ENCODE measurements at places on chromosomes 3 and 15.

GRCh38 chr3:16721494-16721893, 116.3 kb upstream of the DAZL start:
- DNase-seq = no peak

DNA sequence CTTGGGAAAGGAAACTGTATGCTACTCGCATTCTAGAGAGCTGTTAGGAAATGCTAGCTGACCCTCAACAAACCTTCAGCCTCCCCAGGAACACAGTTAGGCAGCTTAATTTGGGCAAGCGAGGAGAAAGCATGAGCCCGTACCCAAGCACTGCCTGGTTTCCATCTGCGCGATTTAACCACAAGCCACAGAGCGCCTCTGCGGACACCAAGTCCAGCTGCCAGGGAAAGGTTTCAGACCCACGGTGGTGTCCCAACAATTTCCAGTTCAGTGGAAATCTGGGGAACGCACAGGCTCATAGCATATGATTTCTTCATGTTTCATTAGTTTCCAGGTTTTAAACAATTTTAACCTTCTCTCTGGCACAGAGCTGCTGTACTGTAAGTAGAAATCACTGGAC, 617.6 kb downstream of the FHIT start:
- DNase-seq = no peak

DNA sequence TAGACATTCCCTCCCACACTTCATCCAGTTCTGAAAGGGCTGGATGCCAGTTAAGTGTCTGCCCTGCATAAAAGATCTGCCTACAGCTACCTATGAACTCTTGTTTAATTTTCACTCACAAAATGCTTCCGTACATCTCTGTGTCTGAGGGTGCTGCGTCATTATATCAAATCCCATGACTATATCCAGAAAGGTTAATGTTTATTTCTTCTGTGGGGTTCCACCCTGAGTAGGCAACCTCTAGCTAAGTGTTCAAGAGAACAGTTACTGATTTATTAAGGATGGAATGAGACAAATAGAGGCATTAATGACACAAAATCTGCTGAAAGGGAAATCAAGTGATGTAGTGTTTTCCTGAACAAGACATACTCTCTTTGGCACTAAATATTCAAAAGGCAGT, 220.2 kb downstream of the MTHFS start:
- no peak for DNase-seq

GRCh38 chr3:160822936-160823335, 66.9 kb downstream of the PPM1L start:
- peak; percentile 43 for DNase-seq

- peak; percentile 88 for DNase-seq
These were observed 159.8 kb upstream of the CHRNA7 start for GRCh38 chr15:31870328-31871165.

DNA sequence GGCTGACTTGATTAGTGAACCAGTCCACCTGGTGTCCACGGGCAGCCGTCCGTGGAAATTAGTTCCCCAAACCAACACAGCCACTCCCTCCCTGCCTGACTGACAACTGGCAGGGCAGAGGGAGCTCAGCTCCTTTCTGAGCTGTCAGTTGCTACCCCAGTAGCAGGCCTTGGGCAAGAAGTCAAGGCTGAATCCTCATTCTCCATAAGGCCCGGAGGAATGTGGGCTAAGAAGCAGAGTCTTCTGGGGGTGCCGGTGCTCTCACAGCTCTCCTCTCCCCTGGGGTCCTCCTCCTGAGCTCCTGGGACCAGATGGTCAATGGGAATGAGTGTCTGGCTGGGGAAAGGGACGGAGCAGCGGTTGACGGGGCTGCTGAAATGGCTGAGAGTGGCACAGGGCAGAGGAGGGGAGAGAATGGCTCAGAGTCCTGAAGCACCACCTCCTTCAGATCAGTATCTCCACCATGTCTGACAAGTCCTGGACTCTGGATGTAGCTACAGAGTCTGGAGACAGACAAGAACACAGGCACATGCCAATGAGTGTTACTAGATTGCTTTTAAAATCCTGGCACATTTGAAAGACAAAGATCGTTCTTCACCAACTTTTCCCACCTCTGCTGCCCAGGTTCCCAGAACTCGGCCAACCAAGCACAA, 16.9 kb downstream of the AMOTL2 start:
- no peak for DNase-seq

GRCh38 chr3:181855825-181856224, 144.1 kb downstream of the SOX2 start:
- no peak for DNase-seq

- no peak for DNase-seq
These were observed 641.9 kb downstream of the OTOL1 start for GRCh38 chr3:162138509-162138908.

DNA sequence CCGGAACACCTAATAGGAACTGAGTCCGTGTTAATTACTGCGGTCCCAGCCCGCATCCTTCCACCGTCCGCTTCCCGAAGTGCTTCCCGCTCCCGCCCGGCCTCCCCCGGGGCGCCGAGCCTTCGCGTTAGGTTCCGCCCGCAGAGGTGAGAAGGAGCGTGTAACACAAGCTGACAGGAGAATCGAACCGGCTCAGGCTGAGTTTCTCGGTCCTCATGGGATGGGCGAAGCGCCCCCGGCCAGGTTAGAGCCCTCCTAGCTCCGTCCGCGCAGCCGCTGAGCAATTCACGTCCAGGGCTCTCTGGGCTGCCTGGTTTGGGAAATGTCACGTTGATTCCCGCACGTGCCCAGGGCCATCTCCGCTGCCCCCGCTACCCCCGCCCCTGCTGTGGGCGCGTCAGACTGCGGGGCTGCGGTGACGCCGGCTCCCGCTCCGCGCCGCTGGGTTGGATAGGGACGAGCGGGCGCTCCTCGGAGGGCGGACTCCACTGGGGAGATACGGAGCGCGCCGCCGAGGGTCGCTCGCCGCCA, 954 bp downstream of the CLDN11 start:
- DNase-seq = no peak

DNA sequence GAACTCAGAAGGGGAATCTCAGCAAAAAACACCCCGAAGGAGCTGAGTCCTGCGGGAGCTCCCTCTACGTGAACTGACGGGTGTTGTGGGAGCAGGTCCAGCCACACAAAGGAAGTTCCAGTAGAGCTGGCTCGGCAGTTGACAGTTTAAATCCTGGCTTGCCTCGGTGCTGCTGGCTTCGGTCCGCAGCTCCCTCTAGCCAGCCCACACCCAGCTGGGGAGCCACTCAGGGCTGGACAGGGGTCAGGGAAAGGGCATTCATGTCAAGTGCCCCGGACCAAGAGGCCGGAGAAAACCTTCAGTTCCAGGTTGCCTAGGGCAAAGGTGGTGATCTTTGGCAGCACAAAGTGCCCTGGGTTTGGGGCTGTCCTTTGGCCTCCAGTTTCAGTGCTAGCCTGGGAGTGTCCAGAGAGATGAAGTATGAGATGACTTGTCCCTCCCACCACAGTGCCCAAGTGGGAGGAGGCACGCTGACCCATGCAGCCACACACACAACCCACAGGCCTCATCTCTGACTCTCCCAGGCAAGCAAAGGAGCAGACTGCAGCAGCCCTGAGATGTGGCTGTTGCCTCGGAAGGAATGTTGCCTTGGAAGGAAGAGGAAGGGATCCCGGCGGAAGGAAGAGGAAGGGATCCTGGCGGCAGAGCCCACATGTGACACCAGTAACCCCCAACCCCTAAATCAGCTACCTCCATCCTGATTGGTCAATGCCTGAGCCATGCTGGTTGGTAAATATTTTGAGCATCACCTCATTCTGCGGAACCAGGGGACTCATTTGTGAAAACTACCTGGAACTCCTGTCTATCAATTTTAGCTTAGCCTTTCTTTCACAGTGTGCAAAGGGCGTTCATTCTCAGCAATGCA, 13.9 kb upstream of the ANPEP start:
- DNase-seq = no peak

DNA sequence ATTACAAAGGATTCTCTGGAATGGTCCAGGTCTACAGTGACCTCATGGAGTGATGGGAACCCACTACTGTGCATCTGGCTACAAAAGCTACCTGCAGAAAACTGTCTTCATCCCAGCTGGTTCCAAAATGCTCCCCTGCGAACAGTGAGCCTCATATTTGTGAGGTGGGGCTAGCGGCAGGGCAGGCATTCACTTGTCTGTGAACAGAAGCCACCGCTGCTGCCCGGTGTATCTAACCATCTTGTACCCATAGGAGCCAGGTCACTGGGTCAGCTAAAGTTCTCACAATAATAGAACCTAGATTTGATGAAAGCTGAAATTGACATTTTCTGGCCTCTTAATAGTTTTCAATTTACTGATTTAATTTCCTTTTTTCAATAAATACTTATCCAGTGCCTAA, 150.7 kb downstream of the KLF13 start:
- no peak for DNase-seq

DNA sequence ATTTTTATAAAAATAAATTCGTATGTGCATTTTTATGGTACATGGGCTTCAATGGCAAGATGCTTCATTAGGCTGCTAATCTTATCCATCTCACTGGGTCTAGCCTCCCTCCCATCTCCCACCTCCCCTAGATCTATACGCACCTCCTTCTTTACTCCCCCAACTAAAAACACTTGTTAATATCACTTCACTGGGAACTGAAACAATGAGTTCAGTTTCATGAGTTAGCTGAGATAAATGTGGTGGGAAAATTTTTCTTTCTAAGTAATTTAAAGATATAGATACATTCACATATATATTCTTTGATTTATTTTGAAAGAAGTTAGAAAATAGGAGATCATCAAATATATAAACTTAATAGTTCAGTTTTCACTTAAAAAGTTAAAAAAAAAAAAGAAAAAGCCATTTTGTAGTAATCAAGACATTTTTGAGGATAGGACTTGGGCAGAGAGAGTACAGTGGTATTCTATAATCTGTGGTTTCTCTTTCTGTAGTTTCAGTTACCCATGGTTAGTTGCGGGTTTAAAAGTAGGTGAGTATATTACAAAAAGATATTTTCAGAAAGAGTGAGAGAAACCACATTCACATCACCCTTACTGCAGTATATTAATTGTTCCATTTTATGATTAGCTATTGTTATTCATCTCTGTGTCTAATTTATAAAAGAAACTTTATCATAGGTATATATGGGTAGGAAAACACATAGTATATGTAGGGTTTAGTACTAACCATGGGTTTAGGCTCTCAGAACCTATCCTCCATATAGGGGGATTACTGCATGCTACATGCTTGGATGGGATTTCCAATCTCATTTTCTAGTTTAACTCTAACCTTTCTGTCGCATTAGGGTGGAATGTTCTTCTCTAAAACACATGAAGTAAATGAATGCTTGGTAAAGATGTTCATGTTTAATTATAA, 316.0 kb upstream of the CBLB start:
- DNase-seq = no peak

DNA sequence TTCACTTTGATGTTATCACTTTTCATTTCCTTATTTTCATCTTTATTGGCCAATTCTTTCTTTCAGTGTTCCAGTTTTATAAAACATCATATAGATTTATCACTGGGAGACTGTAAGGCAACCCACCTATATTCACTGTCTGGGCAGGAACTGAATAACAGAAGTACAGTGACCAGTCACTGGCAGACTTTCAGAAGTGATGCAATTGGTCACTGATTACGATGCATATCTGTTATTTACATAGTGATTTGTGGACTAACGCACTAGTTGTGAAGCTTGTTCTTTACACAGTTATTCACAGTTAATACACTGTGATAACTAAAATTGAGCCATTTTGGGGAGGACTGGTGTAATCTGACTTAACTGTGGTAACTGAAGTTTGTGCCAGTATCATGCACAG, 190.2 kb upstream of the DPH6 start:
- no peak for DNase-seq

- no peak for DNase-seq
These were observed 111.0 kb upstream of the SYNPR start for GRCh38 chr3:63167113-63167512.

- DNase-seq = no peak
These were observed 68.5 kb downstream of the CHSY1 start for GRCh38 chr15:101183226-101183930.

DNA sequence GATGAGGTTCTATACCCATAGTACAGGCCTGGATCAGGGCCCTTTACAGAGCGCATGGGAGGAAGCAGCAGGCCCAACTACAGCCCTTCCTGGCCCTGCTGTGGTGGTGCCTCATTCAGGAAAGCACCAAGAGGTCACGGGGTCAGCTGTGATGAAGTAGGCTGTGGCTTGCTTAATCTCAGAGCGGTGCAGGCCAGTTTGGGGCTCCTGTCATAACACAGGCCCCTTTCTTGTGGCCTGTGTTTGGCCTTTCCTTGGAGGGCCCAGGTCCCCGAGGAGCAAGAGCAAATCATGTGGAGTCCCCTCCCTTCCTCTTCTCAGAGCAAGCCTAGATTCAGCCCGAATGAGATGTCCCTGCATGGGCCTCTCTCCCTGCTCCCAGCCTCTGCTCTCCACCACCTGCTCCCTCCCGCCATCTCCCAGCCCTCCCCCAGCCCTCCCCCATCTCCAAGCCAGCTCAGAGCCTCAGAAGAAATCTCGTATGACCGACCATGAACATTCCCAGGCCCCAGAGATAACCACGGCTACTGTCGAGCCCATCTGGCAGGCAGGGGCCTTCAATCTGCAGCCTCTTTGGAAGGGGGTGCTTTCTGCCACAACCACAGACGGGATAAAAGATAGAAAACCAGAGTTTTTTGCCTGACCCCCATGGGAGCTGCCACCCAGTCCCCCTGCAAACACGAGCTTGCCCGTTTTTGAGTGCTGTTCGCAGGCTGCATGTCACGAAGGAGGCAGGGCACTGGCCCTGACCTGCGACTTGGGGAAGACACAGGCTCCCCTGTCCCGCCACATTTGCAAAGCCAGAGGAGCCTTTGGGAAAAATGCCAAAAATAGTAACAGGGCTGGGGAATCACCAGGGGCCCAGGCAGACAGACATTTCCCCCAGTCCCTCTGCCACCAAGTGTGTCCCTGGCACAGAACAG, 32.3 kb upstream of the DUSP7 start:
- DNase-seq = no peak

DNA sequence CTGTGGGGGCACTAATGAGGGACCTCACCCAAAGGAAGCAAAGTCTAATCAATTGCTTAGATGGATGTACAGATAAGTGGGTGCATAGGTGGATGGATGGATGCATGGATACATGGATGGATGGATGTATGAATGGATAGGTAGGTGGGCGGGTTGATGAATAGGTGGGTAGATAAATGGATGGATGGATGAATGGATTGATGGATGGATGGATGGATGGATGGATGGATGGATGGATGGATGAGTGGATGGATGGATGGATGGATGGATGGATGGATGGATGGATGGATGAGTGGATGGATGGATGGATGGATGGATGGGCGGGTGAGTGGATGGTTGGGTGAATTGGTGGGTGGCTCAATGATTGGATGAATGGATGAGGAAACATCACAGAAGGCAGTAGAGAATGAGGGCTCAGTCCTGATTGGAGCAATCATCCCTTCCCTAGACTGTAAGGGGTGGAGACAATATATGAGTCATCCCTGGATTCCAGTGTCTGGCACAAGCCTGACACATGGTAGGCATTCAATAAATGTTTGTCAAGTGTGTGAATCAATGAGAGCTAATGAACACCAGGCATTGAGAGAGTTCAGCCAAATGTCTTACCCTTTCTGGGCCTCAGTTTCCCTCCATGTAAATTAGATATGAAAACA, 40.4 kb upstream of the PXYLP1 start:
- peak; percentile 15 for DNase-seq

- DNase-seq = peak; percentile 6
These were observed 636 bp upstream of the EIF1B start for GRCh38 chr3:40308725-40309417.

GRCh38 chr15:99925661-99926461, 192.6 kb upstream of the LYSMD4 start:
- DNase-seq = peak; percentile 17
